ENCODE measurements at places on chromosomes 11 and 22.
A peak's percentile ranks its signal among the peaks of the same experiment; 100 is the strongest.

DNA sequence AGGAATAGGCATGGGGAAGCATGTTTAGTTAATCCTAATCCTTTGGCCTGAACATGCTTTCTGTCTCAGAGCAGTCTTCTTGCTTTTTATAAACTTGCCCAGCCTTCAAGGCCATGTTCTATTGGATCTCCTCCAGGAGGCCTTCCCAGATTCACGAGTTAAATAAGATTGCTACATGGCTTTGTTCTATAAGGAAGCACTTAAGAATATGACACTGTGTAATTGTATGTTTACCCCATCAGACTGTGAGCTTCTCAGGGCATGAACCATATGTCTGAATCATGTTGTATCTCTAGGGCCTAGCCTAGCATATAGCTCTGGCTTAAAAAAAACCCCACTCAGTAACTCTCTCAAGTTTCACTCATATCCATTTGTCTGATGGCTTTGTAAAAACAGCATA, 26.4 kb upstream of the UCP3 start:
- no peak for DNase-seq

GRCh38 chr22:37560608-37561211, 430 bp downstream of the CDC42EP1 start:
- DNase-seq: no peak

- no peak for DNase-seq
These were observed 42.8 kb downstream of the YAP1 start for GRCh38 chr11:102153082-102153481.

GRCh38 chr11:19559746-19560145, 152.9 kb upstream of the NAV2 start:
- DNase-seq: no peak

- DNase-seq: no peak
These were observed 58.4 kb upstream of the CSNK2A3 start for GRCh38 chr11:11411401-11411985.

DNA sequence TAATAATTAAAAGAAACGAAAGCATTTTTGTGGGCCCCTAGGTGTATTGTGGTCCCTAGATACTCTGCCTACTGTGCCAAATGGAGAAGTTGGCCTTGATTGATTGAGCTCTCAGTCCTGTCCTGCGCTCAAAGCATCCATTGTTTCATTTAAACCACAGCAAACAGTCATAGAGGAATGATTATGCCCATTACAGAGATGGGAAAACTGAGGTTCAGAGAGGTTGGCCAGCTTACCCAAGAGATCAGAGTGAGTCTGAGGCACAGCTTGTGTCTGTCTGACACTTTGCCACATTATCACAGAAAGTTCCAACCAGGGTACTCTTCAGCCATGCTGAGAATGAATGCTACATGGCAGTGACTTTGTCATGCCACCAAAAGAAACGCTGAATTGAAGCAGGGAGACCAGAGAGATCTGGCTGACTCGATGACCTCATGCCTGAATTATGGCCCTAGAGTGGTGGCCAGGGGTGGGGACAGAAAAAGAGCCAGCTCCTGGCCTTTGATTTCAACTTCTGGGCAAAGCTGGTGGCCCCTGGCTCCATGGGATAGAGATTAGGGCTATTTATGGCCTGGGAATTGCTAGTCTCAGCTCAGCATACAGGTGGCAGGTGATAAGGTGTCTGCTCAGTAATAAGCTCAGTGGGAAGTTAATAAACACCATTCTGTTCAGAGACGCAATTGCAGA, 180.5 kb downstream of the MIAT start:
- no peak for DNase-seq

- no peak for DNase-seq
These were observed 31.6 kb downstream of the EIF3F start for GRCh38 chr11:8018484-8019313.

GRCh38 chr22:49753961-49754695, 73.5 kb downstream of the BRD1 start:
- DNase-seq: peak; percentile 33

- no peak for DNase-seq
These were observed 15.3 kb upstream of the NELL1 start for GRCh38 chr11:20654038-20654437.

- DNase-seq: no peak
These were observed 96.5 kb downstream of the SHANK2 start for GRCh38 chr11:71155846-71156245.

DNA sequence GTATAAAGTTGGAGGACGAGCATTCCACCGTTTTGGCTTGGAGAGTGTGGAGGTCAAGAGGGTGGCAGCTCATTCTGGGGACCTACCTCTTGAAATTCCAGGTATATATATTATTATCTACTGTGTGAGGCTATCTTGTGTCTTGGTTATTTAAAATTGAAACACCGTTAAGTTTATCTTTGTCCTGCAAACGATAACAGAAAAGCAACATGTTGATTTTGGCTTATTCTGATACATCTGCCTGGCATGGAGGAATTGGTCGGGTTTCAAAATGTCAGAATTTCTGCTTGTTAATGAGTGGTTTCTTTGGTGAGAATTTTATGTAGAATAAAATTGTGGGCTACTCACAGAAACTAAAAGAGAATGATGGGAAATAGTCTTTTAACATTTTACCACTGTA, 54.4 kb downstream of the SVIP start:
- DNase-seq: no peak

GRCh38 chr22:29343313-29343805, 27.9 kb upstream of the RASL10A start:
- DNase-seq: peak; percentile 52

- no peak for DNase-seq
These were observed 6.0 kb downstream of the CFL1 start for GRCh38 chr11:65851811-65852507.

- DNase-seq: no peak
These were observed 13.9 kb downstream of the SLC35E4 start for GRCh38 chr22:30649430-30650007.

DNA sequence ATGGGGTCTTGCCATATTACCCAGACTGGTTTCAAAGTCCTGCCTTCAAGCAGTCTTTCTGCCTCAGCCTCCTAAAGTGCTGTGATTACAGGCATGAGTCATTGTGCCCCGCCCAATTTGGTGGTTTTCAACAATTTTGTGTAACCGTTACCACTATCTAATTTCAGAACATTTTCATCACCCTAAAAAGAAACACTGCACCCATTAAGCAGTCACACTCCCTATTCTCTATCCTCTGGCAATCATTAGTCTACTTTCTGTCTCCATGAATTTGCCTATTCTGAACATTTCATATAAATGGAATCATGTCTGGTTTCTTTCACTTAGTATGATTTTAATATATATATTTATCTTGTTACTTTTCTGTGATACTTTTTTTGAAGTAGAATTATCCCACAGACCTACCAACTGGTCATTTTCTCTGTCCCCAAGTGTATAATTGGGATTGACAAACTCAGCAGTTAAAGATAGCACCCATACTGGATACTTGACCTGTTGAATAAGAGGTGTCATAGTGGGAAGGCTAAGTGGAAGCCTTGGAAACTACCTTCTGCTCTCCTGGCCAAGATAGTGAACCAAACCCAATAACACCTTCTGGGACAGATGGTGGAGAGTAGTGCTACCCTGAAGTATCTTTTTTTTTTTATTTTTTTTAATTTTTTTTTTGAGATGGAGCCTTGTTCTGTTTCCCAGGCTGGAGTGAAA, 64.8 kb downstream of the STIM1 start:
- no peak for DNase-seq

DNA sequence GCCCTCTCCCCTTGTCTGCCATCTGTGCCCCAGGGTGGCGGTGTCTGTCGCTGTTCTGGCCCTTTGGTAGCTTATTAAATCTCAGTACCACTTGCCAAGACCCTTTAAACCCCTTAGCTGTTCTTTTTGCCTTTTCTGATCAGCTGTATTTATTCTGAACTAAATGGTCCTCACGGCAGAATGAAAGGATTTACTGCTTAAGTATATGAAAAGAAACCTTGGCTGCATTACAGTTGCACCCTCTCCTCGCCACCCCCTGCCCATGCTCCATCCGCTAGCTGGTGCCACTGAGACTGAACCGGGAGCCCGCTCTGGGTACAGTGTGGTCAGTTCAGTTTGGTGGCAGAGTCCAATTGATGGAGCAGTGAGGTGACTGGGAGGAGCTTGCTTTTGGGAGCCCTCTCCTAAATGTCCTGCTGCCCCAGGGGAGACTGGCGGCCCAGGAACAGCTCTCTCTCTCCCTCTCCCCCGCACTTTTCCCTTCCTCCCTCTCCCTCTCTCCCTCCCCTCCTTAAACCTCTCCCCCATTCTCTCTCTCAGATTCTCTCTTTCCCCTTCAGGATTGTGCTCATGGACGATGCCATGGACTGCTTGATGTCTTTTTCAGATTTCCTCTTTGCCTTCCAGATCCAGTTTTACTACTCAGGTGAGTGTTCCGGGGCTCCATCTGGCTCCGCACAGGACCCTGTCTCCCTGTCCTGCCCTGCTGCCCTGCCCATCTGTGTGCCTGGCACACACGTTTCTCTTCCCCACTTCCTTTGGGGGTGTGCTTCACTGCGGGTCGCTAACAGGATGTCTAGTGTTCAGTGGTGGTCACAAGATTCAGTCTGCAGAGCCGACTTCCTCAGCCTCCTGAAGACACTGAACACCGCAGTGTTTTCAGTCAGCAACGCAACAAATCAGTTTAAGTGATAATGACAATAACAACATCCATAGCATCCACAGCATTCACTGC, 21.8 kb downstream of the ARFGAP2 start:
- DNase-seq: no peak

DNA sequence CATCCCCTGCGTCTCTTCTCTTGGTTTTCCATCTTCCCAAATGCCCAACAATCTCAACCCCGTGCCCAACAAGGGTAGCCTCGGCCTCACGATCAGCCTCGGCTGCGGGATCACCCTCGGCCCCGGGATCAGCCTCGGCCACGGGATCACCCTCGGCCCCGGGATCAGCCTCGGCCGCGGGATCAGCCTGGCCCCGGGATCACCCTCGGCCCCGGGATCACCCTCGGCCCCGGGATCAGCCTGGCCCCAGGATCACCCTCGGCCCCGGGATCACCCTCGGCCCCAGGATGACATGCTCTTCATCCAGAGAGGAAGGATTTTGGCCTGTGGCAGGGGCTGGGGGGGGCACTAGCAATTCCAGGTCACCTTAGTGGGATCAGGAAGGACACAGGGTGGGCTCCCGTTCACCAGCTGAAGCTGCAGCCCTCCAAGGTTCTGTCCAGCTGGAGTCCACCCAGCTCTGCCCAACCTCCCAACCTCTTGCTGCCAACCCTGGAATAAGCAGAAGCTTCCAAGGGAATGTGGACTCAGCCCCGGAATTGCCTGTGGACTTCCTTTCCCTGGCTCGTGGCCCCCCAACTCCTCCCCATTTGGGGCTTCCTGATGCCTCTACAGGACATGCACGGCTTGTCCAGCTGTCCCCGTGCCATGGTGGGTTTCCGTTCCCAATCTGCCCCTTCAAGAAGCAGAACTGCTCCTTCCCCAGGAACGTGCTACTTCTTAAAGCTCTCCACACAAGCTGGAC, 6.2 kb downstream of the ALG12 start:
- DNase-seq: no peak

- no peak for DNase-seq
These were observed 79.0 kb downstream of the ABTB2 start for GRCh38 chr11:34278693-34279297.

- no peak for DNase-seq
These were observed 49.2 kb upstream of the FAM181B start for GRCh38 chr11:82782825-82783374.

GRCh38 chr11:9759519-9760192, 95.8 kb downstream of the SWAP70 start:
- peak; percentile 31 for DNase-seq

DNA sequence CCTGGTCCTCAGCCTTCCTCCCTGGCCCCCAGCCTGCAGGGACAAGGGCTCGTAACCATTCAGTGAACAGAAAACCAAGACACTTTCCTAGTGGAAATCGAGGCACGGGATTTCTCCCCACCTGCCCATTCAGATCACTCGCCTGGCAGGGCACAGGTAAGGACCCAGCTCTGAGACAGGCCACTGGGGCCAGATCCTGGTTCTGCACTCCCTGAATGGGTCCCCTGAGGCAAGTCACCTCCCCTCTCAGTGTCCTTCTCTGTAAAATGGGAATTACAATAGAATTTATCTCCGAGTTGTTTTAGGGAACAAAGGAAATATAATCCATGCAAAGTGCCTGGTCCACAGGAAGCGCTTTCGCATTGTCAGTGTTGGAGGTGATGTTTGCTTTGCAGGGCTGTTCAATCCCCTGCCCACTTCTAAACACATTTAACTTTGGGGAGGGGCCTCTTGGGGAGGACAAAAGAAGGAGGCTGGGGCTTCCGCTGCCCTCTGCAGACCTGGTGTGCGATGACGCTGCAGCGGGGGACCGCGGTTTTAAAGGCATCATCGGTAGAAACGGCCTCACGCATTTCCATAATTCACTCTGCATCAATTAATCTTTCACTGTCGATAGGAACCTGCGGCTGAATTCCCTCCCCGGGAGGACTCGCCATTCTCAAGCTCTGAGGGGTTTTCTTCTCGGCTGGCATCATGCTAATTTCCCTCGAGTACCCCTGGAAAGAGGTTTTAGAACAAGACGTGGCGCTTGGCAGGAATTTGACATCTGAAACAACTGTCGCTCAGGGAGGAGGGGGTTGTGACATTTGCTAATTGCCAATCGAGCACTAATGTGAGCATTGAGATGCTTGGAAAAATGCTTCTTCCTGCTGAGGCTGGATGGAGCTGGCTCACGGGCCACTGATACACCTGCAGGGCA, 70.4 kb upstream of the FGF3 start:
- no peak for DNase-seq

DNA sequence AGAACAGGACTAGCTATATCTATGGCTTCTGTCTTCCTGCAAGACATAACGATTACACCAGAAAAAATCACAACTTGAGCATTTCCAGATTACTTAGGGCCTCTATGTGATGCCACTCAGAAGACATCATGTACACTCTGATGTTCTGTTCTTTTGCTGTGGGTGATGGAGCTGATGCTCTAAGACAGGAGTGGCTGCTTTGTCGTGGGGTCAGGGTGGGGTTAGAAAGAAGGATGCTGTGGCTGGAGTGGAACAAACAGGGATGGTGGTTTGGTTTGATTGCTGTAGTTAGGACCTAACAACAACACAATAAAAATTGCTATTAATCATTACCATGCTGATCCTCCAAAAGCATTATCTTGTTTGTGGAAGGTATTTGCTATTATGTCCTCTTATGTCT, 120.3 kb upstream of the ARHGAP20 start:
- DNase-seq: no peak

- DNase-seq: no peak
These were observed 1.3 kb upstream of the MLC1 start for GRCh38 chr22:50086526-50086925.
